Adrenal gland (tissue), 19 donors: ENCODE measurements at places on chromosomes 6 and 20. TPM values are rescaled to one million over a fixed set of nuclear protein-coding genes. Genes with fewer than 3 reads are reported as not detected.

The DTD1 gene
- 19.0 TPM for total RNA-seq

The TRIM31 gene
- total RNA-seq = not detected

The OR12D3 gene
- not detected for total RNA-seq

GRCh38 chr20:61663521-61664425 is 401.9 kb downstream of the TAF4 start:
- no peak overlapping the region for H3K27ac ChIP-seq
- no peak overlapping the region for H3K4me3 ChIP-seq
- no peaks in the 10 kb centered on the region for H3K4me1 ChIP-seq

DNA sequence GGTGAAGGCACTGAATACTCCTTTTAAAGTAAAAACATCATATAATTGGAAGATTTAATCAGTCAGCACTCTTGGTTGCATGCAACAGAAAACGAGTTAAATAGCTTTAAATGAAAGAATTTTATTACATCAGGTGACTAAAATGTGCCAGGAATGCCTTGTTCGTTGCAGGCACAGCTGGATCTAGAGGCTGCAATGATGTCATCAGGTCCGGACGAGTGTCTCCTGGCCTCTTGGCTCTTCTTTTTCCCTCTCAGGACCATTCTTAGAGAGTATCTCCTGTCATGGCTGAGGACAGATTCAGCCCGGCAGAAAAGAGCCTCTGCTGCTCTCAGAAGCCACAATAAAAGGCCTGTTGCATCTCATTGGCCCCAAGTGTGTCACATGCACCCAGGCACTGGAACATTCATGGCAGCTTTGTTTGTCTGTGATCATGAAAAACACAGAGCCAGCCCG is 510.7 kb upstream of the SULF2 start:
- H3K27me3 ChIP-seq = no peaks in the 10 kb centered on the region
- H3K4me3 ChIP-seq = no peak overlapping the region
- H3K4me1 ChIP-seq = peaks cover 13% of the 10 kb centered on the region
- no peak for DNase-seq

DNA sequence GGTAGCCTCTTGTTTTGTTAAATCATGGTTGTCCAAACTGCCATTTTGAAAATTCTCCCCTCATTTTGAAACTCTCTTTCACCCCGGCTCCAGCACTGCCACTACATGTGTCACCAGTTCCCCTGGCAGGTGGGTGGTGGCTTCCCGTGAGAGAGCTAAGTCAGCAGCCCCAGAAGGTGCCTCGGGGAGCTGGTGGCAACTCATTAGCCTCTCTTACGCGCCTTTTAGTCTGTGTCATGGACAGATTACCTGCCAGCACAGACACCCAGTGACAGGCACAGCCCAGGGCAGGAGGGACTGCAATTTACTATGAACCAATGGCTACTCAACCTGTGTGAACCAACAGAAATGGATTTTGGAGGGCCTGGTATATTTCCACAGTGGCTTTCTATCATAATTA is 147.1 kb upstream of the SASH1 start:
- H3K4me1 ChIP-seq = peaks cover 5% of the 10 kb centered on the region
- no peak overlapping the region for H3K4me3 ChIP-seq
- no peaks in the 10 kb centered on the region for H3K36me3 ChIP-seq
